ENCODE measurements at places on chromosomes 16 and 17.

DNA sequence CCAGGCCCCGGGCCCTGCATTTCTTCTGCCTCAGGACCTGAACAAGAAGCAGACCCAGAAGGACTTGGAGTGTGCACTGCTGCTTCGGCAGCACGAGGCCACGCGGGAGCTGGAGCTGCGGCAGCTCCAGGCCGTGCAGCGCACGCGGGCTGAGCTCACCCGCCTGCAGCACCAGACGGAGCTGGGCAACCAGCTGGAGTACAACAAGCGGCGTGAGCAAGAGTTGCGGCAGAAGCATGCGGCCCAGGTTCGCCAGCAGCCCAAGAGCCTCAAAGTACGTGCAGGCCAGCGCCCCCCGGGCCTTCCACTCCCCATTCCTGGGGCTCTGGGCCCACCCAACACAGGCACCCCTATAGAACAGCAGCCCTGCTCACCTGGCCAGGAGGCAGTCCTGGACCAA is 9.2 kb downstream of the HIRIP3 start:
- DNase-seq, result no peak

- DNase-seq, result no peak
Measured at GRCh38 chr16:12515746-12516145, 287.9 kb downstream of the CPPED1 start.

GRCh38 chr16:87003414-87003755 is 313.8 kb downstream of the C16orf95 start:
- DNase-seq, result no peak

GRCh38 chr16:75485230-75486013 is 9.8 kb downstream of the CHST6 start:
- peak; percentile 23 for DNase-seq

- no peak for DNase-seq
Measured at GRCh38 chr17:80869481-80870145, 122.0 kb upstream of the CHMP6 start.

- no peak for DNase-seq
Measured at GRCh38 chr16:23519282-23519681, 9.0 kb upstream of the GGA2 start.

DNA sequence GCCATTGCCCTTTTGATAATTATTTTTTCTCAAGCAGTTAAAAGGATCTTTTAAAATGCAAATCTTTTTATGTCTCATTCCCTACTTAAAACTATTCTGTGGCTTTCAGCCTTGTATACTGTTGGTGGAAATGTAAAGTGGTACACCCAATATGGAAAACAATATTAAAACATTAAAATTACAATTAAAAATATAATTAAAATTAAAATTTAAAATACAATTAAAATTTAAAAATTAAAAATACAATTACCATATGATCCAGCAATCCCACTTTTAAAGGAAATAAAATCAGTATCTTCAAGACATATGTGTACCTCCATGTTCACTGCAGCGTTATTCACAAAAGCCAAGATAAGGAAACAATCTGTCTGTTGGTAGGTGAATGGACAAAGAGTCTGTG is 340.8 kb upstream of the TOM1L1 start:
- DNase-seq, result no peak

DNA sequence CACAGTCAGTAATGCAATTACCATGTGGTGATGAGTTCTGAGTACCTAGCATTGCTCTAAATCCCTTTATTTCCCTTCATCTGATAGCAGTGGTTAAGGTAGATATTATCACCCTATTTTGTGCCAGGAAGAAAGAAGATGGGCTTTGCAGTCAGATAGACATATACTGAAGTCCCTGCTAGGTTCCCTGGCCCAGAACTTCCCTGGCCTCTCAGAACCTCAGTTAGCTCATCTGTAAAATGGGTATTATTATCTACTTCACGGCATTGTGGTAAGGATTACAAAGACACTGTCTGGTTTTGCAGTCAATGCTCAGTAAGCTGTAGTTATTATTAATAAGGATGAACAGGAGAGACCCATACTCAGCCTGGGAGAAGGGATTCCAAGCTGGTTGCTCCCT is 4.6 kb upstream of the CRYBA1 start:
- no peak for DNase-seq

- no peak for DNase-seq
Measured at GRCh38 chr17:62566996-62567578, 60.4 kb upstream of the MRC2 start.

- no peak for DNase-seq
Measured at GRCh38 chr16:66007717-66008116, 358.8 kb upstream of the CDH5 start.

Measured in GM13976 (cell line).